Activated CD8-positive, alpha-beta memory T cell treated with anti-CD3 and anti-CD28 coated beads for 1 hour (primary cell): ENCODE measurements at places on chromosomes 4 and X.

- no peak for DNase-seq
Measured at GRCh38 chr4:162985131-162985530, 181.6 kb downstream of the NAF1 start.

DNA sequence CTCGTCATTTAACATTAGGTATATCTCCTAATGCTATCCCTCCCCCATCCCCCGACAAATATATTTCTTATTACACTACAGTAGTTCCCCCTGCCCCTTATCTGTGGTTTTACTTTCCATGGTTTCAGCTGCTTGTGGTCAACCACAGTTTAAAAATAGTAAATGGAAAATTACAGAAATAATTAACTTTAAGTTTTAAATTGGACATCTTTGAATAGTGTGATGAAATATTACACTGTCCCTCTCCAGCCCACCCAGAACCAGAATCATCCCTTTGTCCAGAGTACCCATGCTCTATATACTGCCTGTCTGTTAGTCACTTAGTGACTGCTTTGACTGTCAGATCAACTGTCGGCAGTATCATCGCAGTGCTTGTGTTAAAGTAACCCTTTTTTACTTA is 47.4 kb upstream of the VEGFC start:
- no peak for DNase-seq

GRCh38 chr4:107888237-107888636 is 43.1 kb upstream of the CYP2U1 start:
- DNase-seq: no peak

DNA sequence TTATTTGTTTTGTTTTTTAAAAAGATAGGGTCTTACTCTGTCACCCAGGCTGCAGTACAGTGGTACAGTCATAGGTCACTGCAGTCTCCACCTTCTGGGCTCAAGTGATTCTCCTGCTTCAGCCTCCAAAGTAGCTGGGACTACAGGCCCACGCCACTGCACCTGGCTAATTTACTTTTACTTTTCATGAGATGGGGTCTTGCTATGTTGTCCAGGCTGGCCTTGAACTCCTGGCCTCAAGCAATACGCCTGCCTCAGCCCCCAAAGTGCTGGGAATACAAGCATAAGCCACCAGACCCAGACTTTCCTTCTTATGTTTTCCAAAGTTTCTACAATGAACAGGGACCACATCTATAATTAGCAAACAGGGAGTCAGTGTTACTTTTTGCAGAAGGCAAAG is 37.9 kb upstream of the MXD4 start:
- no peak for DNase-seq

DNA sequence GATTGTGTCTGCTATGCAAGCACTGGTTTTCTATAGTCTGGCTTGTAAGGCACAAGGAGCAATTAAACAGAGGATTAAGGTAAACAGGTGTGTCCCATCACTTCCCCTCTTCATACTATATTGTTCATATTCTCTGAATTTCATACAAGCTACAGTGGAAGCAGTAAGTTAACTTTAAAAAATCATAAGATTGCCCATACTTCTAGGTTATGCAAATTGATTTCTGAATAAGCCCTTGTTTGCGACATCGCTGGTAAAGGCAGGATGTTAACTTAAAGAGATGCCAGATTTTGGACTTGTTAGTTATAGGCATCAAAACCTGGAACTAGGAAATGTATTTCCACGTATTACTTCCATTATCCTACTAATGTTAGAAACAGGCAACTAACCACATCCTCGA is 1.0 kb upstream of the TMEM131L start:
- DNase-seq: no peak

GRCh38 chr4:165198329-165198728 is 9.0 kb upstream of the KLHL2 start:
- DNase-seq: no peak

- no peak for DNase-seq
Measured at GRCh38 chrX:111728096-111728495, 47.1 kb downstream of the ALG13 start.

DNA sequence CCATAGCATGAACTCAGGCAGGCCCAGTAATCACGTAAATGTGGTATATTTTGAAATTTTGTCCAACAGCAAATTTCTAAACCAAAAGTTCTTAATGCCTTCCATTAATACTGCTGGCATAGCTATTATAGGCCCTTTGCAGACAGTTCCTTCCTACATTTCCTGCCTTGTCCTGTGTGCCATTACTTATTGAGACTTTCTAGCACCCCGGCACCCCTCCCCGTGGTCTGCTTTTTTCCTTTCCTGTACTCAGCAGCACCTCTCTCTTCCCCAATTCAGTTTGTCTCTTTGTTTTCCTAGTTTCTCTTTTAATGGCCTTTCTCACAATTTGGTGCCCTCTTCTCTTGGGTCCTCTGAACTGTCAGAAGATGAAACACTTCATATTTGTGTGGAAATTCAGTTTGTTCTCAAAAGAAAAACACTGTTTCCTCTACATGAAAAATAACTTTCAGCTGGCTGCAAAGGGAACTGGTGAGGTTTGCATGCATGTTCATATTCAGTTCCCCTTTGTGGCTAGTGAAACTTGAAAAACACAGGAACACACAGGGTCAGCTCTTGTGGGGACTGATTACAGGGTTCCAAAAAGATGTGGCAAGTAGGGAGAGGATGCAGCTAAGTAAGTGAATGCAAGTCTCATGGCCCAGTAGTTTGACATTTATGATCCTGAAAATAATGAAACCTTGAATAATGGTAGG is 17.1 kb downstream of the GPR34 start:
- no peak for DNase-seq

DNA sequence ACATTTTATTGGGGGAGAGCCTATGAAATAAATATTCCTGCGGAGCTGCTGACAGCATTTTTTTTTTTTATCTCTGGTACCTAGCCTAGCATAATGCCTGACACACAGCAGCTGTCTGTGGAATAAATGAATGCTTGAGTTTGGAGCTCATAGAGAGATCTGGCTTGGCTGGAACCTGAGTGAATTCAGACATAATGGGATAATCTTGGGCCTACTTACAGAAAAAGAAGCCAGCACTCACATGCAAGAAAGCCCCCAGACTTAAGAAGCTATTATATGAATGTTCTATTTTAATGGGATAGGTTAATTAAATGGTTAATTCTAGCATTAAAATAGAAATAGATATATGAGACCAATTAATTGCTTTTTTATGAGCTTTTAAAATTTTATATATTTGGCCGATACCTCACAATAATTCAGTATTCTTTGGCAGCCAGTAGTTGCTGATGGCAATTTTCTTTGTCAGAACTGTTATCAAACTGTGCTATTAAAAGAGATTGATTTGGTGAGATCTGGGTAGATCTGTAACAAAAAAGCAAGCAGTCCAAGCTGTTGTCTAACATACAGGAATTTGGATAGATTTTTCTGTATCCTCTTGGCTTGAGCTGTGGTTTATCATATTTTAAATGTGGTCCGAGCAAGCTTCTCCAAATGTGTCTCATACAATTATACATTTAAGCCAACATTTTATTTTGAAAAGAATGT is 654.2 kb downstream of the PCDH7 start:
- DNase-seq: no peak

DNA sequence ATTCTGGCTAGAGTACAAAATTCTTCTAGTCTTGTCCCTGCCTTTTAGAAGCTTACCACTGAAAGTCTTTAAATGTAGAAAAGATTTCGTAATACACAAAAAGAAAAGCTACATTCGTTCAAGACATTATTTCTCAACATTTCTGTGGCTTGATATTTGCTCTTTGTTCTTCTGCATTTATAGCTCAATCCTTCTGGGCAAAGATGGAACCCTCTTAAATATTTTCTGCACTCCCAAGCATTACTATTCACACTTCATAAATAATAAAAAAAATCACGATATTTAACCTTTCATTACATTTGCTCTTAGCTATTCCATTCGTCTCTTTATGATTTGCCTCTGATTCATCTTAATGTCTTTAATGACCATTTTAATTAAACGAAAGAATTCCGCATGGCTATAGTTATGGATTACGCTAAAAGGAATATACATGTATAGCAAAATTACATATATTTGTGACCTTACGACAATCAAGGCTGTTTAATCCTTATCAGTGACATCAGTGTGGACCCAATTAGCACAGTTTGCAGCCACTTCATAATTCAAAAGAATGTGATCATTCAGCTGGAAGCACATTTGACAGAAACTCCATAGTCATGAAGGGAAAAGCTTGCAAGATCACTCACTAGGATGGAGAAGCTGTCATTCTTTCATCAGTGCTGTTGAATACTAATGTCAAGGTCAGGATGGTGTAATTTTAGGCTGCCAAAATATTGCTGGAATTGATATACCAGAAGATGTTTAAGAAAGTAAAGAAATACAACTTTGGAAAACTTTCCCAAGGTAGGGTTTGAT is 1075.0 kb upstream of the TENM3 start:
- no peak for DNase-seq
